ENCODE measurements at places on chromosomes 7 and 10.

GRCh38 chr7:91685544-91685943 lies 195.0 kb downstream of the MTERF1 start:
- DNase-seq: no peak

GRCh38 chr10:131888186-131888604 lies 12.6 kb upstream of the PPP2R2D start:
- DNase-seq: no peak

DNA sequence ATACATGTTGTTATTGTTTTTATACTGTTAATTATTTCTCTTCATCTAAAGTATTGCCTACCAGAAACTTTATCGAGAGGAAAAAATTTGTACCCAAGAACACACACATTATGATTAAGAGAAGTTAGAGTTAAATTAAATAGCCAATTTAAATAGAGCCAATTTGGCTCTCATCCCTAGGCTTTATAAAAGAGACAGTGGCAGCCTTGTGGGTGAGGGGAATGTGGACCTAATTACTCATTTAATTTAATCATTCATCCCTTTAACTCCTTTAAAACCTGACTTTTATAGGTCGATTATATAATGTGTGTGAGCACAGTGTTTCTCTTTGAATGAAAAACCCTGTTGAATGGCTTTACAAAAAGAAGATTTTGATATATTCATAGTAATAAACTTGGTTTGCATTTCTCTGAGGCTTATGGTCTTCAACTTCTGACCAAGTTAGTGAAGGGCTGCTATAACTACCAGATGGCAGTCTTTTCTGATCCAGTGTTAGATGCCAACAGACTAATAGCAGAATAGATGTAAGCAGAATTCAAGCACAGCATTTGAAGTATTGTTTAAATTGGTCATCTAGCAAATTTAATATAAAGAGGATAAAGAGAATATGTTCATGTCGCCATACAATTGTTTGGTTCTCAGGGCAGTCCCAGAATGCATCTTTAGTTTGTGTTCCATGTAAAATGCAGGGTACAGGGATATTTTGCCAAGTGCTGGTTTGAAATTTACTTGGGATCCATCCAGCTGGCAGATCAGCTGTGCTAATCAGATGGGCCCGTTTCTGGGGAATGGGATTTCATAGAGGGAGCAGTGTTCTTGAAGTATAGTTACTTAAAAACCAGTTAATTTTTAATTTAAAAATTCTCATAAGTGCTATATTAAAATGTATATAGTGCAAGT lies 25.3 kb downstream of the ADD3 start:
- DNase-seq: no peak

DNA sequence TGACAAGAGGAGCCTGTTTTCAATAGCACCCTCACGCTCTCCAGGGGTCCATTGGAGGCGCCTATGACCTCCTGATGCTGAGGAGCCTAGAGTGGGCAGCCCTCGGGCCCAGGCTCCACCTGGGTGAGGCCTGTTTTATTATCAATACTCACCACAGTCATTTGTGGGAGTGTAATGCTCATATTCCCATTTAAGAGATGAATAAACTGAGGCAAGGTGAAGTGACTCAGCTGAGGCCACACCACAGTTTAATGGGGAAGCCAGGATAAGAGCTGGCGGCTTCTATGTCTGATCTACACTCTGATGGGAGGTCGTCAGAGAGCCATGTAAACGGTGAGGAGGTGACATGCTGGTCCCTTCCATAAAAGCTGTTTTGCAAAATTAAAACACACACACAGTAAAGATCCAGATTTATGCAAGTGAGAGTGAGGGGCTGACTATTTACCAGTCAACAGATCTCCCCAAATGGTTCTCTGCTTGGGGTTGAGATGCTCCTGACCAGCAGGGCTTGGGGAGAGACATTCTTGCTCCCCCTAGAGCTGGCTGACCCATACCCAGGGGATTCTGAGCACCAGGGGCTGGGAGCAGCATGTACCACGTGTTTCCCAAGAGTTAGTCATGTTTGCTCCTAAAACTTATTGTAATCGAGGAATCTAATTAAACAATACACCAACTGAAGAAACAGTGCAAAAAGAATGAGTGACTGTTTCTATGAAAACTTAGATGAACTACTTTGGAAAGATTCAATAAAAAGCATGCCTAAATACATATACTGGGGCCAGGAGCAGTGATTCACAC lies 81.0 kb upstream of the INSIG1 start:
- DNase-seq: no peak

DNA sequence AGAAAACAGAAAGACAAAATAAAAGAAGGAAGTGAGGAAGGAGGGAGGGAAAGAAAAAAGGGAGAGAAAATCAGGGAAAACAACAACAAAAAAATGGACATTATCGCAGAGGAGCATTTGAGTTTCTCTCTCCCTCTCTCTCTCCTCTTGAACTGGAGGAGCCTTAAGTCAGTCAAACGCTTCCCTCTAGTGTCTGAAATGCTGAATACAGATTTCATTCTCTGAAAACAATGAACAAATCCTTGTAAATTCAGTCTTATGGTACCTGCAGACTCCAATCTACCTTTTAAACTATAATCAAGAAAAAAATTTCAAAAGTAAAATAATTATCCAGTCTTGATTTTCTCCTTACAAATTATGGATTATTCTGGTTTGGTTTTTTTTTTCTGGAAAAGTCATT lies 89.2 kb upstream of the PFKP start:
- no peak for DNase-seq

- DNase-seq: no peak
These were observed 2.8 kb downstream of the GIMAP8 start for GRCh38 chr7:150453181-150453580.

DNA sequence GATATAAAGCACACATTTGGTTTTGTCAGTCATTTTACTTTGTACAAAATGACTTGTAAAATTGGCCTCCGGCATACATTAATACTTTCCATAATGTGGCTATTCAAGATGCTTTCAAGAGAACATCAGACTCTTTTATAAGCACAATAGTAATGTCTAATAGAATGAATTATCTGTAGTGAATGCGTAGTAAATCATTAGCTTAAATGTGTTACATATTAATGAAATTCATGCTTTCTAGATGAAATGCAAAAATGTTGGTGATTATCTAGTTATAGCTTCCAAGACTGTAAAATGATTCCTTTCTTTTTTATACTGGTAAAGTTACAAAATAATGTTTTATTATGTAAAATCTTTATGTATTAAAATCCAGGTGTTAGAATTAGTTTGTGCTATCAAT lies 144.0 kb downstream of the BBS9 start:
- no peak for DNase-seq

DNA sequence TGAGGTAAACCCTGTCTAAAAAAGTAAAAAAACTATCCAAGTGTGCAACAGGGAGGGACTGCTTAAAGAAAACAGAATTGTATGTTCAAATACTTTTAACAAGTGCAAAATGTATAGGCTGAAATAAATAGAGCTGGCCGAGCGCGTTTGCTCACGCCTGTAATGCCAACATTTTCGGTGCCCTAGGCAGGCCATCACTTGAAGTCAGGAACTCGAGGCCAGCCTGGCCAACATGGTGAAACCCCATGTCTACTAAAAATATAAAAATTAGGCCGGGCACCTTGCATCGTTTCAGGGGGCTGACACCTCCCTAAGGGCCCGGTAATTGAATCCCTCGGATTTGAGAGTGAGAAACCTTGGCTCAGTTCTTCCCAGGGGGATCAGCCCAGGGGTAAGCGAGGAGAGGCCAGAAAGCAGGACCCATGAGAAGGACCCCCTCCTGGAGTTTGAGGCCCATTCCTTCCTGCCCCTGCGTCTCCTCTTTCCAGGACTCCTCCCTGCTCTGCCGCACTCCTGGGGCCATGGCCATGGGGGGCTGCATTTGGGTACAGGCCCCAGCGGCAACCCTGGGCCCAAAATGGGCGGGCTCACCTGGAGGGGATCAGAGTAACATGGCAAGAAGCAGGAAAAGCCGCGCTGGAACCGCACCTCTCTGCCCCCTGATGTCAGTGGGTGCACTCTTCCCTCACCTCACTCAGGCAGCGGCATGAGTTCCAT lies 75.5 kb upstream of the TMEM248 start:
- DNase-seq: no peak

DNA sequence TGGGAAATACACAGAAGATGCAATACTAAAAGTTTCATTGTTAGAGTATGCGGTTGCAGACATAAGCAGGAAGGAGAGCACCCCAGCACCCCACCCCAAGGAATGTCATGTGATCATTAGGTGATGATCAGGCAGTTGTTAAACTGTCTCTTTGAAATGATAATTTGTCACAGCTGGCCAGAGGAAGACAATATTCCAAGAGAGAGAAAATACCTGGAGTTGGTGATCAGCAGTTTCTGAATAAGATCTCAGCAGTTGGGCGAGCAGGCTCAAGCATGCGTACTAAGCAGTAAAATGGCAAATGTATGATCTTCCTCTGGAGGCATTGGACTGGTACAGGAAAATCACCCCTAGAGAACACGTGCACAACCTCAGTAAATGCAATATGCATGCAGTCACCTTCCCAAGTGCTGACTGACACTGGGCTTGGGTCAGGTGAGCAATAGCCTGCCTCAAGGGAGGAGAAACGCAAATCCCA lies 250.1 kb upstream of the MBL2 start:
- DNase-seq: no peak

- no peak for DNase-seq
These were observed 119.5 kb upstream of the KLF6 start for GRCh38 chr10:3904419-3904960.

DNA sequence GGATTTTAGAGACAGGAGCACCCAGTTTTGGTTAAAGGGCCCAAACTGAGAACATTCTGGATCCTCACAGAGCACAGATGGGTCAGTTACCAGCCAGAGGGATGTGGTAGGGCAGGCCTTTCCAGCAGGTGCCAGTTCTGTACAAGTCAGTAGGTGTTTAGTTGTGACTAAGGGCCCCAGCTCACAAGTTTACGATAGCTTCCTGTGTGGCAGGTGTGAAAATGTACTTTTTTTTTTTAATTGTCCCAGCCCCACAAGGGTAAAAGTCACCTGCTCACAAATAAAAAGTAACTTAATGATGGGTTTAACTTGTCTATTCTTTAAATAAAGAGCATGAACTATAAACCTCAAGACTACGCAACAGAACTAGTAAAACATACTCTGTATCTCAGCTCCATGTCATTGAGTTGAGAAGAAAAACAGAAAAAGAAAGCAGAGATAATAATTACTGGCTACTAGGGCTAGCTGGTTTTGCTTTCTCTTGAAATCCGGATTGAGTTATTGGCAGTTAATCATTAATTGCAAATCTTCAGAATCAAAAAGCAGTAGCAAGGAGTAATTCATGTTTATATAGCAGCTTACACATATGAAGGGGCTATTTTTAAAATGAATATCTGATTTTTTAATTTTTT lies 15.4 kb downstream of the NFE2L3 start:
- DNase-seq: no peak

- no peak for DNase-seq
These were observed 935 bp downstream of the MMP21 start for GRCh38 chr10:125774581-125775191.

- DNase-seq: no peak
These were observed 5.6 kb downstream of the OGA start for GRCh38 chr10:101812606-101813005.

DNA sequence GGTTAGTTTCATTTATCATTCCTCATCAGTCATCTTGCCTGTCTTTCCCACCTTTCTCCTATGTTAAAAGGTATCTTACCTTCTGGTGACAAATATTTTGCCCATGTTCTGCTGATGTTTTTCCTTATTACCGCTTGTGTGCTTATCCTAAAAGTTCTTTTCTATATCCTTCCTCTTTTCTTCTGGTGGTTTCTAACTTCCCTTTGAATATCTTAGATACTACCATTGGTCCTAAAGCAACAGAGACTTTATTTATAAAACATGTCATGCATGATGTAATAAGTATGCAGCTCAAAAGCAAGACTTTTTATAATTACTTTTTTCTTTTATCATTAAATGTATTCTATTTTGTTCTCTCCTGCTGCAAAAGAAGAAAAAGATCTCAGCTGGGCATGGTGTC lies 24.8 kb downstream of the TBC1D12 start:
- DNase-seq: no peak

DNA sequence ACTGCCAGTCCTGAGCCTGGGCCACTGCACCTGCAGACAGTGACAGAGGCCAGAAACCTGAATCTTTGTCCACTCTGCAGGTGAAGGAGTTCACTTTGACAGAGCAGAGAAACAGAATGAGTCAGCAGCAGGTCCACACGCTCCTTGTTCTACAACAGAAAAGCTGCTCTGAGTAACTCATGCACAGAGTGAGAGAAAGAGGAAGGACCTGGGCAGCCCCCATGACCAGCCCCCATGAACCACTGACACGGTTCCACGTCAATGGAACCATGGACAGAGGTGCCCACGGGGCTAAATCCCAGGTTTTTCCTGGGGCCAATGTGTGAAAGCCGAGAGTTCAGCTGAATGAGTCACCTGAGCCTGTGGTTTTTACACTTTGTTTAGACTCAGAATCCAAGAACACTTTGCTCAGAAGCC lies 40.8 kb upstream of the CTBP2 start:
- no peak for DNase-seq

DNA sequence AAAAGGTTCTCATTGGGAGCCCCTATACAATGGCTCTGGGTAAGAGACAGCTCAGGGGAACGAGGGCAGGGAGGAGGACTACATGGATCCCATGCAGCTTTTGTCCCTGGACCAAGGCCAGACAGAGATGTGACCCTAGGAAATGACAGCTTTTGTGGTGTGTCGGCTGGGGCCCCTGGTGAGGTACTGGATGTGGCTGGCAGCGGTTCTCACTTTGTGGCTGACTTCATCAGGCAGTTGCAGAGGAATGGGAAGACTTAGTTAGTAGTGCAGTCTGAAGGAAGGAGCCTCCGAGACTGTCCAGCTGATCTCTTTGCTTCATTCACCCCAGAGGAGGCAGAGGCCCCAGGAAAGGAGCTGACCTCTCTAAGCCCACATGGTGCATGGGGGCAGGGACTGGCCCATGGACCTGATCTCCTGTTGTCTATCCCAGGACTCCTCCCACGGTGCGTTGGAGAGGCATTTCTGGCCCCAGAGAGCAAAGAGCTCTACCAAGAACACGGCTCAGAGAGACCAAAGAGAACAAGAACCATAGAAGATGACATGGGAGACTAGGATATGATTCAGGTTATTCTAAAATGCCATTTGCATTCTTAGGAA lies 202.9 kb downstream of the RPS24 start:
- no peak for DNase-seq

DNA sequence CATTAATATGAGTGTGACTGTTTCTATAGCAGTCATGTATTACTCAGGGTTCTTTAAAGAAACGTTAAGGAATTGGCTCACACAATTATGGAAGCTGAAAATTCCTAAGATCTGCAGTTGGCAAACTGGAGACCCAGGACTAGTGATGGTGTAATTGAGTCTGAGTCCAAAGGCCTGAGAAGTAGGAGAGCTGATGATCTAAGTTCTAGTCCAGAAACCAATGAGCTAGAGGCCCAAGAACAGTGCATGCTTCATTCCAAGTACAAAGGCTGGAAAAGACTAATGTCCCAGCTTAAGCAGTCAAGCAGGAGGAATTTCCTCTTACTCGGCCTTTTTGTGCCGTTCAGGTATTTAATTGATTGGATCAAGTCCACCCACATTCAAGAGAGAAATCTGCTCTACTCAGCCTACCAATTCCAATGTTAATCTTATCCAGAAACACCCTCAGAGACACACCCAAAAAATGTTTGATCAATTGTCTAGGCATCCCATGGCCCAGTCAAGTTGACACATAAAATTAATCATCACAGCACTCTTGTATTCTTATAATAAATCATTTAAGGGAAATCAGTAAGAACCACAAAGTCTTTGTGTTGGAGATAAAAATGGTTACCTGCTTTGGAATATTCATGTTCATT lies 312.1 kb downstream of the PRKG1 start:
- no peak for DNase-seq

Data from activated T-cell treated with anti-CD3 and anti-CD28 coated beads for 24 hours (primary cell).